ENCODE measurements at places on chromosomes 4 and X. TPM values are rescaled to one million over a fixed set of nuclear protein-coding genes. Genes with fewer than 3 reads are reported as not detected.

GRCh38 chrX:6990552-6991193 is 156.8 kb upstream of the STS start:
- no peak for DNase-seq

GRCh38 chrX:139448996-139449395 is 81.5 kb upstream of the F9 start:
- DNase-seq: peak; percentile 2

- DNase-seq: peak; percentile 94
Measured at GRCh38 chrX:13397878-13398818, 78.3 kb upstream of the ATXN3L start.

ADAM29 gene
- total RNA-seq: not detected

PCDH7 gene
- 0.45 TPM for total RNA-seq

All from Daoy (cell line).